Neural progenitor cell (in vitro differentiated cells): ENCODE measurements at places on chromosomes 13 and 19. TPM values are rescaled to one million over a fixed set of nuclear protein-coding genes. Genes with fewer than 3 reads are reported as not detected.

GRCh38 chr19:49106648-49107135 is 7.5 kb upstream of the LIN7B start:
- peak; percentile 76 for DNase-seq

GRCh38 chr19:2726904-2727639 is 5.9 kb upstream of the DIRAS1 start:
- peak; percentile 24 for DNase-seq

GRCh38 chr19:34574704-34575103 is 93.1 kb downstream of the WTIP start:
- DNase-seq, result no peak

- DNase-seq, result no peak
These were observed 33.0 kb downstream of the OLFM2 start for GRCh38 chr19:9903336-9903735.

GRCh38 chr19:44925114-44925891 is 10.9 kb downstream of the APOC1 start:
- no peak for DNase-seq

- DNase-seq, result no peak
These were observed 1.8 kb upstream of the ANGPTL4 start for GRCh38 chr19:8361921-8362793.

GRCh38 chr13:111597618-111598017 is 277.2 kb downstream of the TEX29 start:
- DNase-seq, result no peak

GRCh38 chr13:67008075-67008668 is 222.0 kb downstream of the PCDH9 start:
- no peak for DNase-seq

- DNase-seq, result no peak
These were observed 457.6 kb downstream of the KLF12 start for GRCh38 chr13:73676550-73677047.

GRCh38 chr19:22545751-22546150 is 88.4 kb upstream of the ZNF492 start:
- DNase-seq, result peak; percentile 7

DNA sequence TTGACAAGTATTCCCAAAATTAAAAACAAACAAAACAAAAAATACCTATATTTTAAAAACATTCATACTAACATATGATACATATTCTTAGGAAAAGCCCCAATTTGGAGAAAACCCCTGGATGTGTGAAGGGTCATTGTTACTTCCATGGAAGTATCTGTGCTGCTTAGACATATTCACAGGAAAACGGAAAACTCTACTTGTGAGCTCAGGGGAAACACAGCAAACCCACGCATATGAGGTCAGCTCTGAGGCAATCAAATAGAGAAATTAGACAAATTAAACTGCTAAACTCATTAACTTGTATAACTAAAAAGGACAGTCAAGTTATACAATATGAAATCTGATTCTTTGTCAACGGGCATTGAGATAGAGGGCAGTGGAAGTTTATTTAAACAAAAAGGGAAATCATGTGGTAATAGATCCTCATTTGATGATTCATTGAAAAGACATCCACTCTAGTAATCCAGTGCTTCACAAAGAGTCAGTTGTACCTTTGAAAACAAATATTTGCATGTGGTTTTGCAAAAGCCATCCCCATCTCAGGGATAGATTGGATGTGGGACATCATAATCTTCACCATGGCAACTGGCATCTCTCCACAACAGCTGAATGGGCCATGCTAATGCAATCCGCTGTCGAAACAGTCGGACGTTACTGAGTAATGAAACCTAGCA is 423.4 kb downstream of the ITGBL1 start:
- DNase-seq, result no peak

DNA sequence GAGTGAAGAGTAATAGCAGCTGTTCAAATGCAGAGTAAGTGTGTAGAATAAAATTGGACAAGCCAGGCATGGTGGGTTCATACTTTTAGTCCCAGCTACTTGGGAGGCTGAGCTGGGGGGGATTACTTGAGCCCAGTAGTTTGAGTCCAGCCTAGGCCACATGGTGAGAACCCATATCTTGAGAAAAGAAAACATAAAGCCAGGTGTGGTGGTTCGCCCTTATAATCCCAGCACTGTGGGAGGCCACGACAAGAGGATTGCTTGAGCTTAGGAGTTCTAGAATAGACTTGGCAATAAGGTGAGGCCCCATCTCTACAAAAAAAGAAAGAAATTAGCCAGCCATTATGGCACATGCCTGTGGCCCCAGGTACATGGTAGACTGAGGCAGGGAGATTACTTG is 1241.1 kb downstream of the UQCRFS1 start:
- DNase-seq, result no peak

GRCh38 chr19:34269968-34270621 is 15.7 kb downstream of the GARRE1 start:
- no peak for DNase-seq

DNA sequence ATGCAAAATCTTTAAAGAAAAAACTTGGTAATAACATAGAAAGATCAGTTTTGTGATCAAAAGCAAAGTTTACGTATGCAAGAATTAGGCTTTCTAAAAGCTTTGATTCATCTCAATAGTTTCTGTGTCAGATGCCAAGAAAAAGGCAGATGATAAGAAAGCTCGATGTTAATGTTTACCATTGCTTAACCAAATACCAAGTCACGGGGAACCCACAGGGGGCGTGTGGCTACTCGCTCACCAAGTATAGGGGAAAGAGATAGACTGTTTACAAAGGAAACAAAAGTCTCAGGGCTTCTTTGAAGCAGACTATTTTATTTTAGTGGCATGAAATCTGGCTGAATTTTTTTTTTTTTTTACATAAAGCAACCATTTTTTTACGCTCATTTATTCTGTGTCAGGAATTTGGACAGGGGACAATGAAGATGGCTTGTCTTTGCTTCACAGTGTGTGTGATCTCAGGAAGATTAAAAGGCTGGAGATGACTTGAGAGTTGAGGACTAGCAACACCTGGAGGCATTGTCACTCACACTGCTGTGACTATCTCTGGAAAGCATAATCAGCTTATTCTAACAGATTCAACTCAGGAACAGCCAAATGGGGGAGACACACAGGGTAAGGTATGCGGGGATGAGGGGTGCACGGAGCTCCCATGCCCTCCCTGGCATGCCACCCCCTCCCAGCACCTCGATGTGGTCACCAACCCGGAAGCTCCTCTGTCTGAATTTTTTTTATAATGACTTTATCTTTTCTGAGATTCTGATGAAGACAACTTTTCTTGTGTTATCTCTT is 24.9 kb downstream of the RCBTB1 start:
- peak; percentile 11 for DNase-seq

- peak; percentile 91 for DNase-seq
These were observed 27.3 kb downstream of the LRFN3 start for GRCh38 chr19:35963514-35963913.

GRCh38 chr19:48987323-48987722 is 5.8 kb downstream of the GYS1 start:
- no peak for DNase-seq

- DNase-seq, result no peak
These were observed 572.7 kb downstream of the FGF9 start for GRCh38 chr13:22243469-22244163.

DNA sequence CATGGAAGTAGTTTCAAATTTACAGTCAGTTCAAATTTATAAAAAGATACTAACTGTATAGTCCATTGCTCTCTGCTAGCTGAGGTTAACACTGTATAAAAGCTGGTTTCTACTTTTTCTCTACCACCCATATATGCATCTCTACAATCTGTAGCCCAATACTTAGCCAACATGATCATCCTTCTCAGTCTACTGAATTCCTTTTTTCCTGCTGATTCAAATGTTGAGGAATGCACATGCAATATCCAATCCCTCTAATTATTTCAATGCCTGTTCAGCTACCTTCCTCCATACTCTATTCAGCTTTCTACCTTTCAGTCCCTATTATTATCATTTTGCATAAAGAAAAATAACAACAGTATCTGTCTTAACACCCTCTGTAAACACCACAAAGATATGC is 15.6 kb downstream of the KPNA3 start:
- DNase-seq, result no peak

DNA sequence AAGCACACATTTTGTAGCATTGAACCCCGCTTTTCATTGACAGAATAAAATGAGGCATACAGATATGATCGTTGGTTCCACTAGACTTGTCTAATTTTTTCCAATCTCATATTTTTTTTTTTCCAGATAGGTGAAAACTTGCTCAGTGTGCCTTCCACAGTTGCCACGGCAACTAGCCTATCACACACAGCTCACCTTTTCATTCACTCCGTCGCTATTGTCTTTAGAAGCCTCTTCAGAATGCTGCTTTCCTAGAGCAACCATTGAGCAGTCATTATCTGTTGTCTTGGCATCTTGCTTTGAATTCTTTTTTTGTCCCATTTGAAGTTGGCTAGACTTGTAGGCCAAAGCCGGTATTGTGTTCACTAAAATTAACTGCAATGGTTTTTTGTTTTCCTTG is 37.7 kb upstream of the ESD start:
- peak; percentile 23 for DNase-seq

DNA sequence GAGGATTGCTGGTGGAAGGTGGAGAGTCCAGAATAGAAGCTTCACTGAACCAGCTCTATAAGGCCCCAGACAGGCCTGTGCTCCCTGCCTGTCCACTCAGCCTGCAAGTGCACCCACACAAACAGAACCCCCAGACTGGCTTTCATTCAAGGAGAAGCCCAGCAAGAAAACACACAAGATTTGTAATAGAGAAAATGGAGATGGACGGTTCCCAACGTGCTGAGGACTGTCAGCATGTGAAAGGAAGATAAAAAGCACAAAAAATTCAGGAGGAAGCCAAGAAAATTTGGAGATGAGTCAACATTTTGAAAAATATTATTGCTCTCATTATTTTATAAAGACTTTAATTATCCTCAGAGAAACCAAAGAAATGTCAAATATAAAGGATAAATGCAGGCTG is 218.2 kb upstream of the SLC10A2 start:
- DNase-seq, result no peak

SLC7A9 gene
- not detected in 2 replicates for total RNA-seq

KRTDAP gene
- not detected in 2 replicates for total RNA-seq

ARHGAP33 gene
- 6.5 and 15.1 TPM in 2 replicates for total RNA-seq

CLEC17A gene
- 0.31 TPM in 1 of 2 replicates, not detected in the other for total RNA-seq

DACT3 gene
- total RNA-seq, result 0.75 and 2.2 TPM in 2 replicates

KLF1 gene
- total RNA-seq, result 0.43 and 0.64 TPM in 2 replicates

LHB gene
- total RNA-seq, result not detected in 2 replicates
